ENCODE measurements at places on chromosomes 11 and 22.

GRCh38 chr11:124839128-124839971 is 25.9 kb upstream of the ROBO3 start:
- no peak for DNase-seq

DNA sequence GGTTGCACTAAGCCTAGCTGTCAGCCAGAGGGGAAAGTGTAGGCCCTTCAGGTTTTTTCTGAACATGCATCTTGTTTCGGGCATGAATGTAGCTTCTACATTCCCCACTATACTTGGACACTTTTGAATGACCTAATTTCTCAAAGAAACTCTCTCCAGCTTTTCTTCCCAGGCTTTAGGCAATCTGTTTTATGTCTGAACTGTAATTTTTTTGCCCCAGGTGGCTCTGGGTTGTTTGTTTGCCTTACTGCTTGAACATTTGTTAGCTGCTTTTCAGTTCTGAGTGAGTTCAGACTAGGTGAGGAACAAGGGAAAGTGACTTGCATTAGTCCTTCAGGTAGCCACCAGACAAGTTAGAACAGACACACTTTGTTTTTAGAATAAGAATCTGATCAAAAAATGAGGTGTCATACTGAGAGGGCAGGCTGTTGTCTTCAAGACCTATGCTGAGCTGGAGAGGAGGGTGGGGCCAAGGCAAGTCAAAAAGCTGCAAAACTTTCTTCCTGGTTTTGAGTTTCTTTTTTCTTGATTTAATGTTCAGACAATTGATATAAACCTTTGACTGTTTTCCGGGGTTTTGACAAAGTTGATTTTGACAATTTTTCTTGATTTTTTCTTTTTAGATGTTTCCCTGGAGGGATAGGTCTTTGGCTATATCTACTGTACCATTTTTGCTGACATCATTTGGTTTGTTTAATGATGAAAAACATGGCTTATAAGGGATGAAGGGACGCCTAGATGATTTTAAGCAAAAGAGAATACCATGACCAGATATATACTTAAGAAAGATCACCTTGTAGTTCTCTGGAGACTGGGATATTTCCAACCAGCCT is 182.8 kb downstream of the WNT11 start:
- DNase-seq, result no peak

DNA sequence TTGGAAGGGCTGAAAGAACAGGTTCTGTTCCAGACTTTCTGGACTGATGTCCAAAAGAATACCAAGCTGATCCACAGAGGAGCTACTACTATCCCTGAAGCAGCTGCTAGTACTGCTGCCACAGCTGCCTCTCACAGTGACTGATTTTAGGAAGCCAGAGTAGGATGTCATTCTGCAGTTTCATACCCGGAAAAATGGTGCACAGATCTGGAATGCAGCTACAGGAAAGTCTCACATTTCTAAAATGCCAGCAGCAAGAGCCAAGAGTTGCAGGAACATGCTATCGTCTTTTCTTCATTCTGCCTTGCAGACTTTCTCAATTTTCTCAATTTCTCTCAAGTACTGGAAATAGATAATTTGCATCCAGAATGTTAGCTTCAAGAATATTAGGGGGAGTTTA is 19.4 kb upstream of the CCDC179 start:
- no peak for DNase-seq

DNA sequence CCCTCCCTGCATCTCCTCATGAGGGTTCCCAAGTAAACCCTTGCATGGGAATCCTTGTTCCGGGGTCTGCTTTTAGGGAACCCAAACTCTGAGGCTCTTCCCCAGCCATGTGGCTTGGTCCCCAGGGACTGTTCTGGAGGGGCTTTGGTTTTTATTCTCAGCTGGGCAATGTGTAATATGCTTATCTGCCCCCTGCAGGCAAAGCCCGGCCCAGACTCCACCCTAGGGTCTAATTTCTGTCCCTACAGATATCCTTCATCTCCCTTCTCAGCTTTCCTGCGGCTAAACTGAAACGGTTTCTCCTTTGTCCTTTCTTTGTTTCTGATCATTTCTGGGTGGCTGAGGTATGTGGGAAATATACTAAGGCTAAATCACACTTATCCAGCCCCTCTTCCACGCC is 37.1 kb downstream of the TST start:
- no peak for DNase-seq

DNA sequence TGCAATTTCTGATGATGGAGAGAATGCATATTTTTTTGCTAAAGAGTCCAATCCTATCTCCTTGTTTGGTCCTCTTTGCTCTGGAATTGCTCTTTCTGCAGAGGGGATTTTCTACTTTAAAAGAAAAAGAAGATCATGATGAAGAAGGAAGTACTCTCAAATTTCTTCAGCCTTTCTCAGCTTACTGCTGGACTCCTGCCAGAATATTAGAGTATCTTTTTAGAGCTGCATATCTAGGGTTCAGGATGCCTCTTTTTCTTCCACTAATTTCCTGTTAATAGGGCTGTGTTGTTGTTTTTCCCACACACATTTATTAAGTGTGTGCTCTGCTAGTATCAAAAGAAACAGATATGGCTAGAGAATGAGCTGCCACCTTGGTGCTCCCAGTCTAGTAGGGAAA is 18.2 kb downstream of the UBASH3B start:
- no peak for DNase-seq

DNA sequence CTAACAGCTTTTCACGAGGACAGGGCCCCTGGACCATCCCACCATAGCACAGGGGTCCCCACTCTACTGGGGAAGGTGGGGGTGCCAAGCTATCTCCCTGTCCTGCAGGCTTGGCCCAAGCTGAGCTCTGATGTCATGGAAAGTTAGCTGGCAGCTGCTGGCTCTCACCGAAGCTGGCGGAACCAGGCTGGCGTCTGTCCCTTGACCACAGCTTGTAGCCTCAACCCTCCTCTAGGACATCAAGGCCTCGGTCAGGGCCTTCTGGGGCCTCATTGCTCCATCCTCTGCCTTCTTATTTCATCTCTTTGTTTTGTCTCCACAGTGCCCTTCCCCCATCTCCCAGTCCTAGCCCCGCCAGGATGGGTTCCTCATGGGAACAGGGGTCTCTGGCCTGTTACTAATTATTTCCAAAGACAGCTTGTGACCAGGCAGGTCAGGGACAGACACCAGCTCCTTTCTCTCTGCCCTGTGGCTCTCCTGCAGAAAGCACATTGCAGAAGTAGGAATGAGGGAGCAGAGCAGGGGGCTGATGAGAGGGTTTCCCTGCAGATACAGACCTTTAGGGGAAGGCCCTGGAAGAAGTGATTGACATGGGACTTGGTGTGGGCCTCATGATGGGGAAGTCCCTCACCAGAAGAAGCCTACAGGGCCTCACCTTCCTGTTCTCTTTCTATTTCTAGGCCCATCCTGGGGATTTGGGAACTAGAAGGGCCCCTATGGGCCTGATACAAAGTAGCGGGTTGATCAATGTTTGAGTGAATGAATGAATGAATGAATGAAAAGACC is 97.5 kb upstream of the ALX4 start:
- no peak for DNase-seq
